ENCODE measurements at places on chromosomes 11 and 22.

- DNase-seq = no peak
Measured at GRCh38 chr11:32385998-32386397, 49.3 kb downstream of the WT1 start.

GRCh38 chr11:134574947-134575346 is 162.9 kb upstream of the B3GAT1 start:
- DNase-seq = no peak

DNA sequence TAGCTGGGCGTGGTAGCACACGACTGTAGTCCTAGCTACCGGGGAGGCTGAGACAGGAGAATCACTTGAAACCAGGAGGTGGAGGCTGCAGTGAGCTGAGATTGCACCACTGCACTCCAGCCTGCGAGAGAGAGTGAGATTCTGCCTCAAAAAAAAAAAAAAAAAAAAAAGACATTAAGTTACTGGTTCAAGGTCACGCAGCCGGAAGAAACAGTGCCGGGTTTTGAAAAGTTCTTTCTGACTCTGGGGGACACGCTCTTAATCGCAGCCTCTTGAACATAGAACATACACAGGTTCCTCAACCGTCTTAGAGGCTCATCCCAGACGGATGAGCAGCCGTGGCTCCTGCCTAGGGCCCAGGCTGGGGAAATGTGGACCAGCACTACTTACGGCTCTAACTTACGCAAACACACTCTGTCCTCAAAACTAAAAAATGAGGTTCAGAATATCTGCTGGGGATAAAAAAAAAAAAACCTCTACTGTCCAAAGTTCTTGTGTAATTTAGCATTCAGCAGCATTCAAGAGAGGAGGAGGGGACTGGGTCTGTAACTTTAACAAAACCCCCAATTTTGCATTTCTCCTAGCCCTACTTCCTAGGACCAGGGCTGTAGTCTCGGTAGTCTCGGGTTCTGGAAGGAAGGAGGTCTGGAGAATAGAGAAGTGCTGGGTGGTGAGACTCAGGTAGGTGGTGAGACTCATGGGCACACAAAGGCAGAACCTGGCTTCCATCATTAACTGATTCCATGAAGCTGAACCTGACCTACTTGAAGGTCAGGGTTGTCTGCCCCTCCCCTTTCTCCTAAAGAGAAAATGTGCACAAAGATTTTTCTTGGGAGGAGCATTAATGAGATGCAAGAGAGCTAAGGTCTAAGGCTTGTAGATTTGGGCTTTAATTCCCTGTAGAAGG is 6.0 kb downstream of the SPTBN2 start:
- DNase-seq = no peak

GRCh38 chr22:32652645-32653270 is 148.7 kb upstream of the TIMP3 start:
- no peak for DNase-seq

DNA sequence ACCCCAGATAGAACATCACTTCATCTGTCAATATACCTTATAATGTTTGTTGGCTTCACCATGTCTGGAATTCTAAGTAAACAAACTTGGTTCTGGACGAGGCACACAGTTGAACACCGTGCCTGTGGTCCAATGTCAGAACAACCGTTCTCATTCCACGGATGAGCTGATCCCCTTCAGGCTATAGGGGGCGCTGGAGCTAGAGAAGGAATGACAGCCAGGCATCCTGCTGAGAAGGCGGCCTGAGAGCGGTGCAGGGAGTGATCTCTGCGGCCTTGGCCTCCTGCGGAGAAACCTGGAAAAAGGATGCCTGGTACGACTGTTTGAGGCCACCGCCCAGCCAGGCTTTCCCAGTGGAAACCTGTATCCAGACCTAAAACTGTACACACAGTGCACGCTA is 48.7 kb downstream of the FDX1 start:
- DNase-seq = no peak

DNA sequence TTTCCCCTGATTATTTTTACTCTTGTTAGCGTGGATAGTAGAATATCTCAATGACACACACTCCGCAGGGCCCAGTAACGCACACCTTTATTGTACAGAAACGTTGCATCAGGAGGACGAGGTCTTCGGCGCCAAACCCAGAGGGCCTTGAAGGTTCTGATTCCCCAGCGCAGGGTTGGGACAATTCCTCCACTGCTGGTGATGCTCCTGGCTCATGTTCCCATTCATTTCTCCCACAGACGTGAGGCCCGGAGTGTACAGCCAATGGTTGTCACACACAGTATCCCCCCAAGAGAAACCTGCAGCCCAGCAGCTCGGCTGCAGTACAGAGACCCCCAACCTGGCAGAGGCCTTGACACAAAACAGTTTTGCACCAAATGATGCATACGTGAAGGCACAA is 6.1 kb upstream of the ANO1 start:
- no peak for DNase-seq

DNA sequence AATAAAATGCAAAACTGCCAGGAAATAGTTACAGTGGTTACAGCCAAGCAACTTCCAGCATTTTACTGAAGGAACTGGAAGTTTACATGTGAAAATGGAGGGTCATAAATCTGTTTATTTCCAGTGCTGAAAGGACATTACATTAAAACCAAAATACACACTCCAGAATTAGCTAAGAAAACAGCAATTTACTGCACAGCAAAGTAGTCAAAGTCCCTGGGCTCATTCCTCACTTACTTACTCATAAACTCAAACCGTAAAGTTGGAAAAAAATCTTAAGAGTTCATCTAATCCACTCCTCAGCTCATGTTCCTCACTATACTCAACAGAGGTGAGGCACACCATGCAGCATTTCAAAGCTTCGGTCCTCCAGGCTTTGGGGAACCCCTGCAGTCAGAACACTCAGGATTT is 17.4 kb downstream of the CTSC start:
- no peak for DNase-seq

GRCh38 chr11:34243600-34244464 is 114.0 kb downstream of the ABTB2 start:
- DNase-seq = peak; percentile 57

DNA sequence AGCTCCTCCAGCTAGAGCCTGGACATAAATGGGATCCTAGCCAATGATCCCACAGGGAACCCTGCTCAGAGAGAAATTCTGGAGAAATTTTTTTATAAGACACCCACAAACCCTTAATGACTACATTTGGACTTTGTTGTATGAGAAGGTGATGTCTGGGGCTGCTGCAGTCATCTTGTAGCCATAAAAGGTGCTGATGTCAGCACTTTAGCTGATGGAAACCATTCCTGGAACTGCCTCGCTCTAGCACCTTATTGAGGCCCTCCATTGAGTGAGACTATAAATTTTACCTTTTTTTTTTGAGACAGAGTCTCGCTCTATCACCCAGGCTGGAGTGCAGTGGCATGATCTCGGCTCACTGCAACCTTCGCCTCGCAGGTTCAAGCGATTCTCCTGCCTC is 610.7 kb downstream of the OPCML start:
- DNase-seq = no peak

GRCh38 chr11:64520013-64520412 is 71.0 kb upstream of the SLC22A12 start:
- no peak for DNase-seq

GRCh38 chr11:11427140-11427539 is 74.1 kb upstream of the CSNK2A3 start:
- DNase-seq = no peak

DNA sequence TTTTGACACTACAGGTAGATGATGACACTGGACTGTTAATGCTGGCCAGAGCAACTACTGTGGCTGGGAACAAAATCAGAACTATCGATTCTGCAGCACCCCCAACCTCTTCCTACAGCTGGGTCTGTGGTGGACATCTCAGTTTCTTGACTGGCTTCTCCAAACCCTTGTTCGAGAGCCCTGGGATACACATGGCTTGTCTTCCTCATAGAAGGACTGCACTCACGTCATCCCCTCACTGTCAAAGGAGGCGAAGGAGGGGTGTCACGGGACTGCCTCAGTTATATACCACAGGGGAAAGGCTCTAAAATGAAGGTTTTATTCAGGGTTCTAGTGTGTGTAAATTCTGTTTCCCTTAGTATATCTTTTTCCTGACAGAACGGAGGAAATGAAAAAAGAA is 44.9 kb downstream of the PITPNB start:
- no peak for DNase-seq

DNA sequence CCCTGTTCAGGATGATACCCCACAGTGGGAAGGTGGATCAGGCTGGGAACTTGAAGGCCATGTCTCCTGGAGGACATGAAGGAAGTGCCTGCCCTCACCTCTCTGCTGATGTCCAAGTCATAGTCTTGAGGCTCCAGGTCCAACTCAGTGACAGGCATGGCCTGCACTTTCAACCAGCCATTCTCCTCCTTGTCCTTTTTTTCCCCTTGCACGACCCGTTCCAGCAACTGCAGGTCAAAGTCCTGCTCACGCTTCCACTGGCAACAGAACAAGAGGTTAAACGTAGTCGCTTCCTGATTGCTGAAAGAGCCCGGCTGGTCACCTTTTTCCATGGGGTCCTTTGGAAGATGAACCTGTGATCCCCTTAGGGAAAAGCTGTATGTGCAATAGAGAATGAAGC is 47.7 kb downstream of the C11orf58 start:
- no peak for DNase-seq

DNA sequence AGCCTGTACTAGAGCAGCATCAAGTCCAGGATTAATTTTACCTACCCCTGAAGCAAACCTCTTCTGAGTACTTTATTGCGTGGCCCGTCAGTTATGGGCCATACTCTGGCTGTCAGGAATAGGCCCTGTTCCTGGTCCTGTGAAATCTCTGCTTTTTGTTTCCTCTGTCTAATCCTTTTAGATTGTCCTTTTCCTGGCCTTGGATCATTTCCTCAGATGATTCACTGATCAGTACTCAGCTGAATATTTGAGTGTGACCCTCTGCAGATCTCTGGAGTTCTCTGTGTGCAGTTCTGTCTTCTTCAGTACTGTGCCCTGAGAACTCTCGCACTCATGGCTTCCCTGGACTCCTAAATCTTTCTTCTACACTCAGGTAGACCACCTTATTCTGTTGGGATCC is 123.5 kb downstream of the UVRAG start:
- DNase-seq = no peak

GRCh38 chr11:23310276-23310675 is 450.0 kb upstream of the CCDC179 start:
- DNase-seq = no peak

GRCh38 chr22:30116362-30117117 is 36.3 kb downstream of the HORMAD2 start:
- no peak for DNase-seq

GRCh38 chr11:36684840-36685801 is 87.1 kb upstream of the RAG2 start:
- no peak for DNase-seq

GRCh38 chr22:22070371-22070824 is 87.8 kb upstream of the TOP3B start:
- DNase-seq = no peak

DNA sequence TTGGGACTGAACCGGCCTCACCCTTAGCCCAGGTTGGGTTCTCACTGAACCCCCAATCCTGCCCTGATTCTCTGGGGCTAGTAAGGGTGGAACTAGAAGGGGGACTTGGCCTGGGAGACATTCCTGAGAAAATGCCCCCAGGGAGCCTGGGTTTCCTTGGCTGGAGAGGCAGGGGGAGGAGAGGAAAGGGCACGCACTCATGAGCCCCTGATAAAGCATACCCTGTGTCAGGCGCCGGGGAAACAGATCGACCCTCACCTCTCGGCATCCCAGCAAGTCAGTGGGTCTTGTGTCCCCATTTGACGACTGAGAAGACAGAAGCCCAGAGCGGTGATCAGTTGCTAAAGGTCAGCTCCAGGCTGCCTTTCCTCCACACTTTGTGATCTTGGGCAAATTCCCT is 47.7 kb upstream of the RTL6 start:
- DNase-seq = no peak

- peak; percentile 72 for DNase-seq
Measured at GRCh38 chr22:37607010-37607934, 1.4 kb upstream of the GGA1 start.

- DNase-seq = no peak
Measured at GRCh38 chr11:88167853-88168252, 7.4 kb downstream of the RAB38 start.

GRCh38 chr11:1226226-1226985 is 3.5 kb downstream of the MUC5B start:
- no peak for DNase-seq

DNA sequence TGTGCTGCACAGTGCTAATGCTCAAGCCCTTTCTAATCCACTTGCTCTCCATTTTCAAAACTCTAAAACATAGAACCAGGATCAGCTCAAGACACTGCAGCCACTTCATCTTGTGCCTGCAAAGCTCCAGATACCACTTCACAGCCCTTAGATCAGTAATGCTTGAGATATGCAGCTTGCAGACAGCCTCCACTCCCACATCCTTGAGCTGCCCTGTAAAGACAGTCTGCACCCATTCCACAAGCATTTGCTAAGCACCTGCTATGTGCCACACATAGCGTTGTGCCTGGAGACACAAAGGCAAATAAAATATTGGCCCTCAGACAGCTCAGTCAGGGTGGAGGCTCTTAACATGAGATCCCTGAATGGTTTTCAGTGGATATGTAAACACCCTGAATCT is 192.5 kb upstream of the SNX19 start:
- DNase-seq = no peak

- no peak for DNase-seq
Measured at GRCh38 chr11:121892863-121893262, 223.2 kb downstream of the BLID start.

DNA sequence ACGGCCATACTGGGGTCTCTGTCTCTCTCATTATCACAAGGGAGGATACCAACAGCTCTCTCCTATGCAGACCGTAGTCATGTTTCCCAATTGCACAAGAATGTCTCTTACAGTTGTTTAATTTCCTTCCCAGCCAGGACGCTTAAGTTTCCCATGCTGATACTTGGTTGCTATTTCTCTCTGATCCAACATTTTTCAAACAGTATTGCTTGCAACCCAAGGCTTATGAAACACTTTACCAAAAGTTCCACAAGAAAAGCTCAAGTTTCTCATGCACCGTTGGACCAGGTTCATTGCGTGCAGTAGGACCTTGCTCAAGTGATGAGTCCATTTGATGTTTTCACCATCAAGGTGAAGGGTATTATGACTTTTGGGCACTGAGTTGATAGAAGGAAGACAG is 46.6 kb downstream of the GGTLC2 start:
- DNase-seq = no peak

- DNase-seq = no peak
Measured at GRCh38 chr11:104525416-104525815, 361.5 kb upstream of the PDGFD start.
